Activated B cell treated with CpG ODN at 0.5 μM for 24 hours (primary cell): ENCODE measurements at places on chromosomes 5 and 9.
A peak's percentile ranks its signal among the peaks of the same experiment; 100 is the strongest.

- peaks cover 17% of the 10 kb centered on the region for H3K4me1 ChIP-seq
- H3K4me3 ChIP-seq = no peak overlapping the region
Measured at GRCh38 chr9:82247318-82247717, 258.7 kb downstream of the SPATA31D1 start.

DNA sequence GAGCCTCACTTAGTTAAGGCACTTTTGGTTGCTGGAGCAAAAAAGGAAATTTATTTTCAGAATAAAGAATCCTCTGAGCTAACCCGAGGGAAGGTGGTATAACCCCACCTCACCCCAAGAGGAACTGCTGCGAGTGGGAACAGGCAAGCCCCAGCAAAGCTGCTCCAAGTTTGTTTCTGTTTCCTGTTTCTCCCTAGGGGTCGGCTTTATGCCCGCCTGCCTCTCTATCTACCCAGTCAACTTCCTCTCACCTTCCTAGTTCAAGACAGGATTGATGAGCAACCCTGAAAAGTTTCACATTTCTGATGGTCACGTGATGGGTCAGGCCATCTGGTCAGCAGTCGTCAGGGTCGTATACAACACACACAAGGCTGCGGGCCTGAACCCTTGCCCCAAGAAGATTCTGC, 31.1 kb downstream of the TRIO start:
- H3K27me3 ChIP-seq = no peaks in the 10 kb centered on the region
- peak overlapping the region; percentile 78 for H3K4me3 ChIP-seq
- no peak for DNase-seq

DNA sequence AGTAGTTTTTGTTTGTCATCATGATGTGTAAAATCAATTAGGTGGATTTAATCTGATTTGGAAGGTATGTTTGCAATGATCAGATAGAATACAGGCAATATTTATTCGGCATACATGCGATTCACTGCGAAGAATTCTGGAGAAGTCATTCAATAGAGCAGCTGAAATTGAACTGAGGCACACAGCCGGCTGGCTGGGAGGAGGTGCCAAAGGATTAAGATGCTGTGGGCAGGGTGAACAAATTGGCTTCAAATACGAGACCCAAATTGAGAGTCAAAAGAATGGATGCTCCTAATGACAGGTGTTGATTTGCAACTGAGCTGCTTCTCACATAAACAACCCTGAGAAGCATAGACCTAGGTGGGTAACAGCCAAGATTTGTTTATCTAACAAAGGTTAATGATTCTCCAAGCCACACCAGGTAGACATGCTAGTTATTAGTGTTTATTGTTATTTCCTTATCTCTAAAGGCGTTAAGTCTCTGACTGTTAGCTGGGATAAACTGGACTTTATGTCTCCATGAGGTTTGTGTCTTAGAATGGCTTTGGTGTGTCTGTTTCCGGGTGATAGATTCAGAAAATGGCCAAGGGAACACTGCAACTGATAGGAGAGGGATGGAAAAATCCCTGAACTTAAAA, 55.3 kb upstream of the CLINT1 start:
- peaks cover 45% of the 10 kb centered on the region for H3K4me1 ChIP-seq
- no peak for DNase-seq
- H3K27ac ChIP-seq = no peak overlapping the region
- no peak overlapping the region for H3K4me3 ChIP-seq
- H3K36me3 ChIP-seq = no peaks in the 10 kb centered on the region

- H3K27ac ChIP-seq = peak overlapping the region; percentile 85
- peaks cover 17% of the 10 kb centered on the region for H3K36me3 ChIP-seq
- no peaks in the 10 kb centered on the region for H3K27me3 ChIP-seq
- H3K4me1 ChIP-seq = peaks cover 76% of the 10 kb centered on the region
Measured at GRCh38 chr5:139651853-139652787, 4.0 kb downstream of the CXXC5 start.

DNA sequence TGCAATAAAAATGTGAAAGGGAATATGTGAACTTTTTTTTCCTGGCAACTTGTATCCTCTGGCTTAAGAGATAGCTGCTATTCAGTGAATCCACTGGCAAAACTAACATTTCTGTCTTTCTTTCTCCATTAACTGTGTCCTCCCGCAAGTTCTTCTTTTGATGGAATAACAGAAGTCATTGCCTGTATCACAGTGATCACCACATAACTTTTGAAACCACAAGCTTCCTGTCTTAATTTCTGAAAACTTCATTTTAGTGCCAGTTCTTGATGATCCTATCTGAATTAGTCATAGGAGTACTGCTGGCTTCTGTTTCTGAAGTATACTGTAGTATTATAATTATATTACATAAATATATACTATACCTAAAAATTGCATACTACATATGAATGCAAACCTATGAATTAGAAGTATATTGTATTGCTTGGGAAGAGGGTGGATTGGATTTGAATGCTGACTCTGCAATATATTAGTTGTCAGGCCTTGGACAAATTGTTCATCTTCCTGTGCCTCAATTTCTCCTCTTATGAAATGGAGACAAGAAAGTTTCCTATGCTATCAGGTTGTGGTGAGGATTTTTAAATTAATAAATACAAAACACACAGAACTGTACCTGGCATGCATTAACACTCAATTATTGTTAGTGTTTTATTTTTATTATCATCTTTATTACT, 441.6 kb downstream of the CETN3 start:
- H3K27ac ChIP-seq = no peak overlapping the region
- peaks cover 2% of the 10 kb centered on the region for H3K27me3 ChIP-seq
- no peaks in the 10 kb centered on the region for H3K36me3 ChIP-seq

- no peaks in the 10 kb centered on the region for H3K36me3 ChIP-seq
- H3K4me3 ChIP-seq = no peak overlapping the region
- DNase-seq = no peak
- no peak overlapping the region for H3K27ac ChIP-seq
- H3K4me1 ChIP-seq = peaks cover 24% of the 10 kb centered on the region
- H3K27me3 ChIP-seq = no peaks in the 10 kb centered on the region
Measured at GRCh38 chr9:91197232-91198181, 164.2 kb downstream of the AUH start.
